Progenitor cell of endocrine pancreas (in vitro differentiated cells): ENCODE measurements at places on chromosomes 1 and 21. TPM values are rescaled to one million over a fixed set of nuclear protein-coding genes. Genes with fewer than 3 reads are reported as not detected.

GRCh38 chr1:241520080-241520465 lies 518 bp upstream of the FH start:
- no peak overlapping the region for H3K4me3 ChIP-seq
- H3K36me3 ChIP-seq, result peaks cover 6% of the 10 kb centered on the region
- no peak overlapping the region for H3K27ac ChIP-seq
- H3K4me1 ChIP-seq, result peaks cover 15% of the 10 kb centered on the region
- H3K27me3 ChIP-seq, result no peaks in the 10 kb centered on the region
- DNase-seq, result no peak

GRCh38 chr1:57576756-57577155 lies 152.9 kb upstream of the DAB1 start:
- H3K36me3 ChIP-seq, result no peaks in the 10 kb centered on the region
- peaks cover 14% of the 10 kb centered on the region for H3K27me3 ChIP-seq
- H3K27ac ChIP-seq, result no peak overlapping the region
- peak overlapping the region; percentile 24 for H3K4me3 ChIP-seq
- DNase-seq, result no peak

DNA sequence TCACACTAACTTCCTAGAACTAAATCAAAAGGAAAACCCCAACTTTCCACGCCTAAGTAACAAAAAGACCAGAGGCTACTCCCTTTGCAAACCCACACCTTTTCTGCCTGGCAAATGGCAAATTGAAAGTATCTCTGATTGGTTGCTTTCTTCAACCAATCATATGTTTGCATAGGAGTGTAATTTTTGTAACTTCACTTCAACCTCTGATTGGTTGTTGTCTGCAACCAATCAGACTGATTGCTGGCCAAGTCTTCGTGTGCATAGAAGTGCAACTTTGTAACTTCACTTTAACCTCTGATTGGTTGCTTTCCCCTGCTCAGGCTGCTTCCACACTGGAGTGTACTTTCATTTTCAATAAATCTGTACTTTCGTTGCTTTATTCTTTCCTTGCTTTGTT lies 36.9 kb upstream of the PADI2 start:
- peaks cover 5% of the 10 kb centered on the region for H3K4me1 ChIP-seq
- H3K36me3 ChIP-seq, result peaks cover 1% of the 10 kb centered on the region
- H3K27ac ChIP-seq, result peak overlapping the region; percentile 89
- H3K27me3 ChIP-seq, result no peaks in the 10 kb centered on the region
- no peak for DNase-seq

GRCh38 chr1:39295901-39296300 lies 91.4 kb downstream of the MACF1 start:
- H3K4me3 ChIP-seq, result no peak overlapping the region
- no peak for DNase-seq

DNA sequence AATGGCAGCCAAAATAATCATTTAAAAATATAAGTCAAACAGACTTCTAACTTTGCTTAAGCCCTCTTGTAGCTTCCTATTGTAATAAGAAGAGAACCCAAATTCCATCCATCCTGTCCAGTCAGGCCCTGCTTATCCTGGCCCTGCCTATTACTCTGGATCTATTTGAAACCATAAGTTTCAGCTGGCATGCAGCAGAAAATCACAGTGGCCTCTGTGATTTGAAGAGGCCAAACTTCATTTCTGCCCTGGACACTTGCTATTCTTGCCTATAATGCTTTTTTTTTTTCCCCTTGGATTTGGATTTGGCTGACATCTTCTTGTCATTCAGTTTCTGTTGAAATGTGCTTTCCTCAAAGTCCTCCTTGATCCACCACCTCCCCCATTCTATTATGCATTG lies 642.8 kb downstream of the USP25 start:
- no peaks in the 10 kb centered on the region for H3K36me3 ChIP-seq
- no peak overlapping the region for H3K4me3 ChIP-seq
- peaks cover 17% of the 10 kb centered on the region for H3K4me1 ChIP-seq
- no peaks in the 10 kb centered on the region for H3K27me3 ChIP-seq

DNA sequence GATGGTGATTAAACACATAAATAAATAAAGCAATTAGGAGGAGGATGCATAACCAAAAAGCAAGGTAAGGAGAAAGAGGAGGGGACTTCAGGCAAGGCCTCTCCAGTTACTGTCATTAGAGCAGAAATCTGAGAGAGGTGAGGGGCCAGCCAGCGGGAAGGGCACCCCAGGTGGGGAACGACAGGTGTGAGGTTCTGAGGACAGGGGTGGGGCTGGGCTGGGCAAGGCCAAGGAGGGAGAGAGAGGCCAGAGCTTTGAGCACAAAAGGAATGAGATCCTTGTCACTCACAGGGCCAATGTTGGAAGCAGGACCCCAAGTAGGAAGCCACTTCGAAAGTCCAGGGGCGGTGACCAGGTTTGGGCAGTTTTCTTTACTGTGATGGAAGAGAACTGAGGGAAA lies 182.2 kb upstream of the RAB4A start:
- no peaks in the 10 kb centered on the region for H3K27me3 ChIP-seq
- no peak overlapping the region for H3K4me3 ChIP-seq
- H3K4me1 ChIP-seq, result peaks cover 30% of the 10 kb centered on the region
- H3K36me3 ChIP-seq, result no peaks in the 10 kb centered on the region

DNA sequence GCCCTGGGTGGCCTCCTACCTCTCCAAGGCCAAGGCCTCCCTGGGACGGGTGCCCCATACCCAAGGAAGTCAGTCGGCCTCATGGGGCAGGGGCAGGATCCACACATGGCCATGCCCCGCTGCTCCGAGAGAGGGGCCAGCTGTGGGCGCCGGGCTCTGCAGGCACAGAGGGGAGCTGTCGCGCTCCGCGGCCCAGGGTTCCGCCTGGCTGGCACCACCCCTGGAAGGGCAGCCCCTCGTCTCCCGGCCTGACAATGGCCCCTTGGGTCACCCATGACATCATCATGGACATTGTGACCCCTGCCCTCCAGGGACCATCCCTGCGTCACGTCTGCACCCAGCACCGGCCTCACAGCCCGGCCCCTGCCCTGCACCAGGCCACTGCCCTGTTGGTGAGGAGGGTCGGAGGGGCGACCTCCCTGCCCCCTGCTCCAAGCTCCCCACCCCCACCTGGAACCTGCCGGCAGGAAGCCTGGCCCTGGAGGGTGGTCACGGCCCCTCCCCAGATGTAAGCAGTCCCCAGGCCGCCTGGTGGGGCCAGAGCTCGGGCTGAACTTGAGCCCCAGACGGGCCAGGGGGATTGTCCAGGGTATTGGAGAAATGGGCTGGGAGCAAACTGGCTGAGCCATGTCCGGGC lies 5.8 kb downstream of the TTLL10 start:
- peaks cover 4% of the 10 kb centered on the region for H3K27me3 ChIP-seq
- no peak overlapping the region for H3K27ac ChIP-seq
- H3K4me1 ChIP-seq, result peaks cover 2% of the 10 kb centered on the region
- DNase-seq, result no peak
- H3K36me3 ChIP-seq, result peaks cover 4% of the 10 kb centered on the region

GRCh38 chr1:184533049-184533448 lies 146.2 kb downstream of the C1orf21 start:
- peak overlapping the region; percentile 68 for H3K27ac ChIP-seq
- H3K4me1 ChIP-seq, result no peaks in the 10 kb centered on the region
- no peak overlapping the region for H3K4me3 ChIP-seq
- peaks cover 2% of the 10 kb centered on the region for H3K36me3 ChIP-seq
- H3K27me3 ChIP-seq, result no peaks in the 10 kb centered on the region

- no peaks in the 10 kb centered on the region for H3K36me3 ChIP-seq
- no peak overlapping the region for H3K27ac ChIP-seq
- H3K4me3 ChIP-seq, result no peak overlapping the region
- H3K4me1 ChIP-seq, result peaks cover 3% of the 10 kb centered on the region
- no peak for DNase-seq
Measured at GRCh38 chr21:41368735-41369104, 6.9 kb downstream of the MX2 start.

DNA sequence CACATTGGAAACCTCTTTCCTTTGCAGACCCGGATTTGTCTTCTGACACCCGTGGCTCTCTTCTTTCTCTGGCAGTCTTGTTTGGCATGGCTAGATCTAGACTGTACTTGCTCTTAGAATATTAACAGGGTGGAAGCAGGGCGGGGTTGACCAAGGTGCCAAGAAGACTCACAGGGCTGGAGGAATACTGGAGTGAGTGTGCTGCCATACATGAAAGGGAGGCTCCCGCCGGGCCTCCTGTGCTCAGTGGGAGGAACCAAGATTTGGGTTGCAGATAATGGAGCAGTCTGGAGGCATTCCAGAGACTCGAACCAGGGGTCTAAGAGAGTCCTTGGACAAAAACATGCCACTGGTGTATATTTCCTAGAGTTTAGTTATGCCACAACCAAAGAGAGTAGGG lies 27.6 kb upstream of the SNX27 start:
- no peaks in the 10 kb centered on the region for H3K27me3 ChIP-seq
- no peaks in the 10 kb centered on the region for H3K4me1 ChIP-seq
- peaks cover 7% of the 10 kb centered on the region for H3K36me3 ChIP-seq
- no peak overlapping the region for H3K4me3 ChIP-seq
- no peak overlapping the region for H3K27ac ChIP-seq

DNA sequence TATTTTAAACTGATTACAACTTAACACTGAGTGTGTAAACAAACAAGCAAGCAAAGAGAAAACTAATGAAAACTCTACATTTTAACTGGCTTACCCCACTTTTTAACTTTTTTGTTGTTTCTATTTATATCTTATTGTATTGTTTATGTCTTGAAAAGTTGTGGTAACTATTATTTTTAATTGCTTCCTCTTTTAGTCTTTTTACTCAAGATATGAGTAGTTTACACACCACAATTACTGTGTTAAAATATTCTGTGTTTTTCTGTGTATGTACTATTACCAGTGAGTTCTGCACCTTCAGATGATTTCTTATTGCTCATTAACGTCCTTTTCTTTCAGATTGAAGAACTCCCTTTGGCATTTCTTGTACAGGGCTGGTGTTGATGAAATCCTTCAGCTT lies 4.7 kb upstream of the HHAT start:
- no peak overlapping the region for H3K27ac ChIP-seq
- H3K27me3 ChIP-seq, result no peaks in the 10 kb centered on the region
- no peak overlapping the region for H3K4me3 ChIP-seq
- no peak for DNase-seq
- H3K36me3 ChIP-seq, result no peaks in the 10 kb centered on the region

DNA sequence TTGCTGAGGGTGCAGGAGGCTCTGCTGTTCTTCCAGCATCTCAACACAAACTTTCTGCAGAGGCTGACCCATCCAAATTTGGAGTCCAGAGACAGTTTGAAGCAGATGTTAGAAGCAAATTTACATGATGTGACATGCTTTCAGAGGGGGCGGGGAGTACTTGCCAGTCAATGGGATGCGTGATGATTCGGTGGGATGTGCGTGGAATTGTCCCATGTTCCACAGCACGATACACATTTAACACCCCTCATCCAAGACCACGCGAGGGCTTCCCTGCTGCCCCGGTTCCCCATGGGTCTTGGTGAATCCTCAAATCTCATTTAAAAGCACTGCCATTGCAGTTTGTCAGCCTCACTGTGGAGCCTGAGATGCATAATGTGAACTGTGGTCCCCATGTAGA lies 78.6 kb upstream of the TLR5 start:
- DNase-seq, result no peak
- H3K4me3 ChIP-seq, result no peak overlapping the region
- peaks cover 11% of the 10 kb centered on the region for H3K27me3 ChIP-seq
- H3K27ac ChIP-seq, result no peak overlapping the region
- H3K36me3 ChIP-seq, result peaks cover 4% of the 10 kb centered on the region

GRCh38 chr1:145843031-145843430 lies 2.4 kb upstream of the NUDT17 start:
- no peak overlapping the region for H3K4me3 ChIP-seq
- no peaks in the 10 kb centered on the region for H3K27me3 ChIP-seq
- peaks cover 7% of the 10 kb centered on the region for H3K36me3 ChIP-seq
- H3K4me1 ChIP-seq, result peaks cover 3% of the 10 kb centered on the region
- no peak overlapping the region for H3K27ac ChIP-seq
- DNase-seq, result no peak

GRCh38 chr1:12610305-12610935 lies 7.6 kb downstream of the DHRS3 start:
- H3K27me3 ChIP-seq, result no peaks in the 10 kb centered on the region
- H3K4me3 ChIP-seq, result no peak overlapping the region
- peak overlapping the region; percentile 17 for H3K27ac ChIP-seq
- H3K4me1 ChIP-seq, result peaks cover 55% of the 10 kb centered on the region

DNA sequence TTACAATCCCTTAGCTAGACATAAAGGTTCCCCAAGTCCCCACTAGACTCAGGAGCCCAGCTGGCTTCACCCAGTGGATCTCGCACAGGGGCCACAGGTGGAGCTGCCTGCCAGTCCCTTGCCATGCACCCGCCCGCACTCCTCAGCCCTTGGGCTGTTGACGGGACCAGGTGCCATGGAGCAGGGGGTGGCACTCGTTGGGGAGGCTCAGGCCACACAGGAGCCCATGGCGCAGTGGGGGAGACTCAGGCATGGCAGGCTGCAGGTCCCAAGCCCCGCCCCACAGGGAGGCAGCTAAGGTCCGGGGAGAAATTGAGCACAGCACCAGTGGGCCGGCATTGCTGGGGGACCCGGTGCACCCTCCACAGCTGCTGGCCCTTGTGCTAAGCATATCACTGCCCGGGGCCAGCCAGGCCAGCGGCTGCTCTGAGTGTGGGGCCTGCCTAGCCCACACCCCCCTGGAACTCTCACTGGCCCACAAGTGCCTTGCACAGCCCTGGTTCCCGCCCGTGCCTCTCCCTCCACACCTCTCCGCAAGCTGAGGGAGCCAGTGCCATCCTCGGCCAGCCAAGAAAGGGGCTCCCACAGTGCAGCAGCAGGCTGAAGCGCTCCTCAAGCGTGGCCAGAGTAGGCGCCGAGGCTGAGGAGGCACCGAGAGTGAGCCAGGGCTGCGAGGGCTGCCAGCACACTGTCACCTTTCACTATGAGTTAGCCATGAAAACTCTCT lies 117.8 kb downstream of the LIPI start:
- H3K4me3 ChIP-seq, result no peak overlapping the region
- peaks cover 12% of the 10 kb centered on the region for H3K36me3 ChIP-seq
- peaks cover 1% of the 10 kb centered on the region for H3K4me1 ChIP-seq
- no peaks in the 10 kb centered on the region for H3K27me3 ChIP-seq

- H3K4me1 ChIP-seq, result peaks cover 7% of the 10 kb centered on the region
- H3K4me3 ChIP-seq, result peak overlapping the region; percentile 89
- H3K27me3 ChIP-seq, result peaks cover 10% of the 10 kb centered on the region
Measured at GRCh38 chr1:6234502-6235295, 1.1 kb downstream of the ICMT start.

- DNase-seq, result no peak
- H3K4me3 ChIP-seq, result no peak overlapping the region
- no peaks in the 10 kb centered on the region for H3K4me1 ChIP-seq
- no peaks in the 10 kb centered on the region for H3K27me3 ChIP-seq
- no peak overlapping the region for H3K27ac ChIP-seq
- H3K36me3 ChIP-seq, result peaks cover 4% of the 10 kb centered on the region
Measured at GRCh38 chr21:16363518-16363917, 633.7 kb downstream of the USP25 start.

- H3K4me1 ChIP-seq, result peaks cover 14% of the 10 kb centered on the region
- H3K27ac ChIP-seq, result peak overlapping the region; percentile 86
- peaks cover 14% of the 10 kb centered on the region for H3K36me3 ChIP-seq
- H3K27me3 ChIP-seq, result no peaks in the 10 kb centered on the region
- no peak overlapping the region for H3K4me3 ChIP-seq
- DNase-seq, result no peak
Measured at GRCh38 chr1:8350914-8351684, 33.2 kb downstream of the SLC45A1 start.

The SPRR3 gene
- not detected in 2 replicates for total RNA-seq

The RGS8 gene
- total RNA-seq, result 0.05 TPM in 1 of 2 replicates, not detected in the other

The NKAIN1 gene
- total RNA-seq, result 15.5 and 16.1 TPM in 2 replicates

The NPHP4 gene
- total RNA-seq, result 26.6 and 29.9 TPM in 2 replicates

The ACTL8 gene
- total RNA-seq, result not detected in 2 replicates

The SPATA1 gene
- 1.9 and 2.5 TPM in 2 replicates for total RNA-seq

The ENAH gene
- 213 and 217 TPM in 2 replicates for total RNA-seq

The EIF4G3 gene
- total RNA-seq, result 92.0 and 97.4 TPM in 2 replicates

The SPRR5 gene
- not detected in 2 replicates for total RNA-seq

The CYYR1 gene
- 25.8 and 27.5 TPM in 2 replicates for total RNA-seq

The PTGER3 gene
- 3.0 and 3.1 TPM in 2 replicates for total RNA-seq
